ENCODE measurements at places on chromosomes 7 and 10.
A peak's percentile ranks its signal among the peaks of the same experiment; 100 is the strongest.

DNA sequence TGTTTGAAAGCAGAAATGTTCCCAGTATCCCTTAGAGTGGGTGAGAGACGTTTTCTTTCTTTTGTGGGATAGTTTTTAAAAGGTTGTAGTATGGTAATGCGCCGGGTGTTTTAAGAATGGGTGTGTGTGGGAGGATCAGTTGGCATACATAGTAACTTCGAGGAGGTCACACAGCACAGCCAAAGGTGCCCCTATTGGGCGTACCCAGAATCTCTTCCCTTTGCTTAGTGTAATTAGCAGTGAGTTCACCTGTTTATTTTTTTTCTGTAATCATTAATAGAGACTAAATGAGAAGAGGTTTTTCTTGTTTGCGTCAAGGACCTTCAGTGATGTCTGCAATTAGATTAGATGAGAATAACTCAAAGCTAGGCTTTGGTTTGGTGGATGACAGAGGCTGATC, 1.5 kb downstream of the PLEKHA8 start:
- no peak for DNase-seq

DNA sequence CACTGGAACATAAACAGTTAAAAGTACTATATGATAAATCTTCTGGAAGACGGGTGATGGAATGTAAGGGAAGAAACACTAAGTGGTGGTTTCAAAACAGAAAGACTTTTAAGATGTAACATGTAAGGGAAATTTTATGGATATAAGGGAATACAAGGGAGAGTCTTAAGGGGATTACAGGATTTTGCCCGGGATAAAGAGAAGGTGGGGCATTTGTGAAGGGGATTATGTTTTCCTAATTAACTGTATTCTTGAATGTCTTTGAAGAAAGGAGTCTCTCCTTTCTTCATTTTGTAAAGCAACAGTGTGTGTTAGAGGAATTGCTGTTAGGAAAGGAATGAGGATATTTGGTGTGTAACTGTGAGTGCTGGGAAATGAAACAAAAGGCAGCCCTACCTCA, 745.2 kb downstream of the AUTS2 start:
- DNase-seq, result no peak

DNA sequence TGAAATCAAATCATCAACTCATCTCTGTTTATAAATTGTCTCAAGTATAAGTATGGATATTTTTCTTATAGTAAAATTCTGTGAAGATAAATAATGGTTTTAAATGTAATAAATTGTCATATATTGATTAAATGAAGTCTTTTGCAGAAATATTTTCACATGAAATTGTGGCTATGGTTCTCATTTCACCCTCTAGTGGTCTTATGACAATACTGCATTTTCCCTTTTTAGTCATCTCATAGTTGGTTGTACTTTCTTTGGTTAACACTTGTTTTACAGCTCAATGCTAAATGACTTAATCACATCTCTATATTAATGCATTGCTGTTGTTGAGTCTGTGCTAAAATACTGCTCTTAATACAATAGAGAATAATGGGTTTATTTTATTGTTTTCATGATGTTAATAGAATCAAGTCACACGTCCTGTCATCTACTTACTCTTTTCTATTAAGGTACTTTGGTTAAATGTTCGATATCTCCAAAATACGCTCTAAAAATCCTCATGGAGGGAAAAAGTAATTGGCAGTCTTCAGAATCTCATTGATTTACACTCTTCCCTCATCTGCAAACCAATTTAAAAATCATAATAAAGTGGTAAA, 38.0 kb upstream of the CACNA2D1 start:
- DNase-seq, result peak; percentile 9

DNA sequence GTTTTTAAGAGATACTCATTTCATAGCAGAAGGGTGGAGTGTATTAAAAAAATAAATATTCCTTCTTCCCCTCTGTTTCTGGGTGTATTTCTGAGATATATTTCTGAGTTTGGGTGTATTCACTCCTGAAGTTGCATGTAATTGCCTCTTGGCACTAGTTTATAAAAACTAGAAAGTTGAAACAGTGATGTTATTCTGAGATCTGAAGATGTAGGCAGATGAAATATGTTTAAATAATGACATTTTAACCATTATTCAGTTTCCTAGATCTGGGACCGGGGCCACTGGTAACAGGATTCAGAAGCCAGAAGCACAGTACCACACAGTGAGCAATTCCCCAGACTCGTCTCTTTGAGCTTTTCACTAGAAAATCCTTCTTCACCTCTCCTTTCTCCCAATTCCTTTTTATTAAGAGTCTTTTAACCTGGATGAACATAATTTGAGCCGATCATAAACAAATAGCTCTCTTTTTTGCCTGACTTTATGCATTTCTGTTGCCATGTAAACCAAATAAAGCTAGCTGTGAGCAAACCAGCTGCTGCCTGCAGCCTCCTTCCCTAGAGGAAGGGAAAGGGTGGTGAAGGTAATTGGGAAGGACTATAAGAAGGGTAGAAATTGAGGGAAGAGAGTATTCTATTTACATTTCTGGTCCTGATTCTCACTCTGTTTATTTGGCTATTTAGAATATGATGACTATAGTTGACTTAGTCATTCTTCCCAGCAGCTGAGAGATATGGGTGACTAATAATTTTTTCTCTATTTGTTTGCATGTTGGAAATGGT, 101.8 kb upstream of the STRIP2 start:
- DNase-seq, result no peak

GRCh38 chr10:54262726-54263125, 538.3 kb downstream of the PCDH15 start:
- DNase-seq, result no peak

DNA sequence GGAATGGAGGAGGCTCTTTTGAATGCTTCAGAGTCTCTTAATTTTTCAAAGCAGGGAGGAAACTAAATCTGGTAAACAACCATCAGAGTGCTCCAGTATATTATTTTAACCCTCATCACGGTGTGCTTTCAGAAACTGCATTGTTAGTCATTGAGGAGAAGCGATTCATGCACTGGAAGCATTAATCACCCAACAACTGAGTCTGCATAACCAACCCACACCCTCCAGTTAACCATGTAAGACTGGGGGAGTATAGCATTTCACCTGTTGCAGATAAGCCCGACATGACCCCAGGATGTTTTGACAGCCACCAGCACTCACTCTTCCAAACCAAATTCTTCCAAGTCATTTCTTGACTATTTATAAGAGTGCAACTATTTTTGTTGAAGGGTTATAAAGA, 257.6 kb downstream of the GATA3 start:
- no peak for DNase-seq

DNA sequence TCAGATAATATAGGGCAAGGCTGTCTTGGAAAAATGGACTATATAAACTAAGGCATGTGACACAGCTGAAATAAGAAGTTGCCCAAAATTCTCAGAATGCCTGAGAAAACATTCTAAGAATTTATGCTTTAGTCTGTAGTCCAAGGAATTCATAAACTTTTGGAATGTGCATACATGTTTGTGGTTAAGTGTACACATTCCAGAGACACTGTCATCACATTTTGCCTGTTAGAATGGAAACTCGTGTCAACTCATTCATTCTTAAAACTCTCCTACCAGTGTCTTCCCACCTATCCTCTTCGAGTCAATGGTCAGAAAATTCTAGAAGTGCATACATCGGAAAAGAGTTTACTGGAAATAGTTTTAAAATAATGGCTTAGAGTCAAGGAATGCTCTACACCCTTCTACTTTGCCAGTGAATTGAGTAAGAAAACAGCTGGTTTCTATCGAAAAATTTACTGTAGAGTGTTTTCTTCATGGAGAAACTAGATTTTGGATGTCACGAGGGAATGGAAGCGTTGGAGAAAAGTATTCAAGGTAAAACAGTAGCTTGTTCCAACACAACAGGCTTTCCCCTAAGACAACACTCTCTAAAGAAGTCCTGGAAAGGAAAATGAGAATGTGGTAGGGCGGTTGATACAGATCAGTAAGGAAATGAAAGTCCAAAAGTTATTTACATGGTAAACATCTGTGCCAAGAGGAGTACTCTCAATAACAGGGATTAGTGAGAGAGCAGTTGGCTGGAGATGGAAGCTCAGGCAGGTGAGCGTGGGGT, 1177.6 kb upstream of the C7orf33 start:
- DNase-seq, result no peak
